Iris pigment epithelial cell (primary cell): ENCODE measurements at places on chromosomes 4 and X.
A peak's percentile ranks its signal among the peaks of the same experiment; 100 is the strongest.

GRCh38 chr4:10173037-10173753, 56.6 kb upstream of the WDR1 start:
- peak; percentile 20 for DNase-seq

- peak; percentile 81 for DNase-seq
Measured at GRCh38 chr4:22389240-22389870, 126.5 kb downstream of the ADGRA3 start.

GRCh38 chr4:121554382-121554781, 142.4 kb downstream of the ANXA5 start:
- DNase-seq = no peak

DNA sequence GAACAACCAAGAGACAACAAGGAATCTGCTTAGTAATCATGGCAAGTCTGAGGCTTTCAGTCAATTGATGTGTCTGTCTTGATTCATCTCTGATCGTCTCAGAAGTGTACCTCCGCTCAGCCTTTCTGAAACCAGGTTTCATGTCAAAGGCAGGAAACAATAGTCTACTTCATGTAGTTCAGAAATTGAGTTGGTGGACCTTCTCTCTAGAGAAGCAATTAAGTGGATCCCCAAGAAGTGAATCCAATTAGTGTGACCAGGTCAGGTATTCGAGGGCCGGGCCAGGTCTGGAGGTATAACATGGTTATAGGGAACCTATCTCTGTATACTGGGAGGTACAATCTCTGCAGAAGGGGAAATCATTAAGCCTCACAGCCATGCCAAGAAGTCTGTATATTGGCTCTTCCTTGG, 32.0 kb downstream of the DAPP1 start:
- DNase-seq = no peak

DNA sequence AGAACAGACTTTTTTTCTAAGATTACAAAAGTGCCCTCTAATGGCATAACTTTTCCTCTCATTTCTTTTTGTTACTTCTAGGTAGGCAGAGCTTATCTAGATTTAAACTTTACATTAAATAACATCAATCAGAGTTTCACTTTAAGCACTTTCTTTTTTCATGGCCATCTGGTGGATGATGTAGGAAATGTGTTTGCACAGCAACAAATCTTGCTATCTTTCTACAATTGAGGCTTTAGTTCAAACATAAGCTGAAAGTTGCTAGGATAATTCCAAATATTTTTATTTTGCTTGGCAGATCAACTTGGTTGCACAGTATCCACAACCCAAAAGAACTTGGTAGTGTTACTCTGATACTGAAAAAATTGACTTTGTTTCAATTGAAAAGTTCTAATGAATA, 22.0 kb downstream of the NDNF start:
- DNase-seq = peak; percentile 19

GRCh38 chr4:24979554-24979953, 51.2 kb downstream of the LGI2 start:
- DNase-seq = peak; percentile 7

- DNase-seq = peak; percentile 14
Measured at GRCh38 chr4:56906489-56907393, 959 bp upstream of the REST start.

GRCh38 chr4:11402192-11402591, 26.5 kb downstream of the HS3ST1 start:
- no peak for DNase-seq

GRCh38 chrX:84224741-84225140, 36.7 kb upstream of the RPS6KA6 start:
- no peak for DNase-seq

- DNase-seq = no peak
Measured at GRCh38 chr4:78166622-78167021, 109.5 kb downstream of the FRAS1 start.

DNA sequence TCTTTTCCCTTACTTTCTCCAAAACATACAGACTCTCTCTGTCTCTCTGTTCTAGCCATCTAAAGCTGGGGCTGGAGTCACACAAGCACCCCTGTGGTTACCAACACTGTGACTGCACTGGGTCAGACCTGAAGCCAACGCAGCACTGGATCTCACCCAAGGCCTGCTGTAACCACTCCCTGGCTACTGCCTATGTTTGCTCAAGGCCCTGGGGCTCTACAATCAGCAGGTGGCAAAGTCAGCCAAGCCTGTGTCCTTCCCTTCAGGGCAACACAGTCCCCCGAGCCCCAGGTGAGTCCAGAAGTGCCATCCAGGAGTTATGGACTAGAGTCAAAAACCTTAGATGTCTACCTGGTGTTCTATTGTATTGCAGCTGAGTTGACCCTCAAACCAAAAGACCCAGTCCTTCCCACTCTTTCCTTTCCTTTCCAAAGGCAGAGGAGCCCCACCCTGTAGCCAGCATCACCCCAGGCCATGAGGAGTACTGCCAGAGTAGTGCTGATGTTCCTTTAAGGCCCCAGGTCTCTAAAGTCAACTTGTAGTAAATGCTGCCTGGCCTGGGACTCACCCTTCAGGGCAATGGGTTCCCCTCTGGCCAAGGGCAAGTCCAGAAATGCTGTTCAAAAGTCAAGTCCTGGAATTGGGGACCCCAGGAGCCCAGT, 58.8 kb upstream of the RAP2C start:
- DNase-seq = no peak

DNA sequence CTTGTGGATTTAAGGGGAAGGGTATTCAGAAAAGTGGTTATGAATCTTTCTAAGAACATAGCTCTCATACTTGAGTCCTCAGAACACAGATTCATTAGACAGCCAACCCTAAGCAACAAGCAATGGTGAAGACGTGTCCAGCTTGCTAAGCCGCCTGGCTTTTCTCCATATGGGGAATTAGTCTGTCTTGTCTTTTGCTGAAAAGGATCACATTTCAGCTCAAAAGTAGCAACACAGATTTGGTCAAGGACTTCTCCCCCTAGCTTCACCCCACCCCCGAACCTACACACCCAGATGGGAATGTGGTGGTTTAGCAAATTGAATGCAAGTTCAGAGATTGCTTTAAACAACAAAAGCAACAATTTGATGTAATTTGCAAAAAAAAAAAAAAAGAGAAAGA, 103.3 kb upstream of the RASGEF1B start:
- peak; percentile 10 for DNase-seq

GRCh38 chrX:119503484-119503861, 35.2 kb downstream of the SLC25A5 start:
- peak; percentile 79 for DNase-seq

DNA sequence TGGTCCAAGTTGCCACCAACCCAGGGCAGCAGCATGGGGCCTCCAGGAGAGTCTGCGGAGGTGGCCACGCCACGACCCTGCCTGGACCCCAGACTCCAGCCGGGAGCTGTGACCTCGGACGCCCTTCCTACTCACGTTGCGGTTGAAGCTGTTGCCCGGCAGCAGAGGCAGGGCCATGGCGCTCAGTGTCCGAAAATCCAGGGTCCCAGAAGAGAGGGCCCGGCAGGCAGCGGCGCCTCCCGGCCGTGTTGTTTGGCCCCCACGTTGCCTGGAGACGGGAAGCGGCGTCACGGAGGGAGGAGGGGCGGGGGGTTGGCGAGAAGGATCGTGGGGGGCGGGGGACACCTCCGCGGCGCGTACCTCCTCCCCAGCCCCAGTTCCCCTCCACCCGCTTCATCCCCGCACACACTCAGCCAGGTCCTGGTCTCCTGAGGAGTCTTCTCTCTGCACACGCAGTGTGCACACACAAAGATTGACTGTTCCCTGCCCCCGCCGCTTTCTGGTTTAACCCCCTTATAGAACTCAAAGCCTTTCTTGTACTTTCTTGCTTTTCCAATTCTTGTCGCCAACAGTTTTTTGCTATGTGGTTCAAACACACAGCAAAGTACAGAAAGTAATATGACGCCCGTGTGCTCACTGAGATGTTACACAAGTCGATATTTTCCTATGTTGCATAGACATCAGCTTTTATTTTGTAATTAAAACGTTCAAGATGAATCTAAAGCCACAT, at the start of gene EFHC2:
Gene EFHC2 (minus strand): TSS at position 261 of the 730 bp plus-strand sequence. CDS start 84 bp downstream, at position 177.
- DNase-seq = peak; percentile 4

- DNase-seq = no peak
Measured at GRCh38 chr4:6076391-6076790, 58.2 kb upstream of the C4orf50 start.

GRCh38 chr4:41318839-41319530, 62.3 kb downstream of the UCHL1 start:
- peak; percentile 62 for DNase-seq

- peak; percentile 25 for DNase-seq
Measured at GRCh38 chr4:184596617-184597185, 52.5 kb downstream of the CASP3 start.

DNA sequence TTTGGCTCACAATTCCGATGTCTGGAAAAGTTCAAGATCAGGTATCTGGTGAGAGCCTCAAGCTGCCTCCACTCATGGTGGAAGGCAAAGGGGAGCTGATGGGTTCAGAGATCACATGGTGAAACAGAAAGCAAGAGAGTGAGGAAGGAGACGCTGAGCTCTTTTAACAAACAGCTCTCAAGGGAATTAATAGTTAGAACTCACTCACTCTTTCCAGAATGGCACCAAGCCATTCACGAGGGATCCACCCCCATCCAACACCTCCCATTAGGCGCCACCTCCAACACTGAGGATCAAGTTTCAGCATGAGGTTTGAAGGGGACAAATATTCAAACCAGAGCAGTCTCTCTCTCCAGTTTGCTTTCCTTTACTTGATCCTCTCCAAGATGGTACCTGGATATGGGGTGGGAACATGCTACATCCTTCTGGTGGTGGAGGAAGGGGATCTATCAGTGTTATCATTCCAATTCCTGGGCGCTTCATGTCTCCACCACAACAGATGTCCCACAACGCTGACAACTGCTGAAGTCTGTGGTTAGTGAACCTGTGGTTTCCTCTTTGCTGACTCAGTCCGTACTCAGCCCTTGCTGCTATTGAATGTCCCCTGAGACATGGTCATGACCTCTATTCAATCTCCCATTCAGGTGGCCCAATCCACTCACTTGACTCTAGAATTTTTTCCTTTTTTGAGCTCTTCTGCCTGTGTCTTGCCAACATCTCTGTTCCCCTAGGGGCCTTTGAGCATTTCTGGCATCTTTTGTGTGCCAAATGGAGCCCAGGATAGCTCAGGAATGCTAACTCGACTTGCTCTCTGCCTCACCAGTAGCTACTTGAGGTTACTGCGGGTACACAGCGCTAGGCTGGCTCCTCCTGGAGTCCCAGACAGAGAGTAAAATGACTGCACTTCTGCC, 395.2 kb downstream of the MID1IP1 start:
- DNase-seq = peak; percentile 25

- no peak for DNase-seq
Measured at GRCh38 chrX:9498236-9498635, 33.4 kb downstream of the TBL1X start.

GRCh38 chrX:126551725-126552312, 795 bp downstream of the DCAF12L1 start:
- DNase-seq = no peak

DNA sequence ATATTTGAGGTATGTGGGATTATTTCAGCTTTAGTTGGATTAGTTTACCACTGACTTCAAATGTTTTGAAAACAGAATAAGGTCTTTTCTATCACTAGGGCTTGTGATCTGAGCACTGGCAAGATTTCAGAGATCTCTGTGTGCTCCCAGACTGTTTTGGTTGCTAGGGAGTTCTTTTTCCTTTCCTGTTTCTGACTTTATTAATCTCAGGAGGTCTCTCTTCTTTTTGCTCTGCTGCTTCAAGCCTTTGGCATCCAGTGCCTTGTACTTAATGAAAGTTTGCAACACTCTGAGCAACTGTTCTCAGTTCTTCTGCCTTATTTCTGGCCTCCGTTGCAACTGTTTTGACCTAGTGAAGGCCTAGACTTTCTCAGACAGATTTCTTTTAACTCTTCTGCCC, 32.1 kb upstream of the PAQR3 start:
- no peak for DNase-seq

GRCh38 chr4:140423106-140423505, 4.3 kb downstream of the CLGN start:
- DNase-seq = peak; percentile 14

DNA sequence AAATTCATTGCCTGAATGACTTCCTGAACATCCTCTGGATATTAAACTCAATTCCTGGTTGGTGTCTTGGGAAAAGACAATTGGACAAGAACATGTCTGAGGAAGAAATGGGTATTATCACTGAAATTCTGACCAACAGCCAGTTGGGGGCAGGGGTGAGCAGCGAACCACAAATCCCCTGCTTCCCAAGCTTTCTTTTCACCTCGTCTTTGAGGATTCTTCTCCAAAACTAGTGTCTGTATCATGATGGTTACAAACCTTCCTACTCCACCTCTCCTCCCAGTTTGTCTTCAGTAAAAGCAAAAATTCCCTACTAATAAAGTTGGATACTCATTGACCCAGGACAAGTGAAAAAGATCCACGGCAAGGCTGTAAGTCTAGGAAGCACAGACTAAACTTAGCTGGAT, 48.3 kb upstream of the WDR1 start:
- peak; percentile 51 for DNase-seq

DNA sequence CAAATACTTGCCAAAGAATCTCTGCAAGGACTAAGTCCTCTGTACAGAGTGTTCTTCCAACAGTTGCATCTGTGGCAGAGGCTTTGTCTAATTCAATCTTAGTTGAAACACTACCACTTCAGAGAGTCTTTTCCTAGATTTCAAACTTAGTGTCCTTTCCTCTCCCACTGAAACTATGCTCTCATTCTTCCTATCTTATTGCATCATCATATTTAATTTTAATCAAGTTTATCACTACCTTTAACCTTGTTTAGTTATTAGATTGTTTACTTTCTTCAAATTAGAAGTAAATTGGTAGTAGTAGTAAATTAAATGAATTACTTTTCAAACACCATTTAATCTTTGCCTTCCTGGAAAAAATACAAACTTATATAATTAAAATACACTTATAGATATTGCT, 1082.3 kb upstream of the PABPC4L start:
- DNase-seq = no peak

DNA sequence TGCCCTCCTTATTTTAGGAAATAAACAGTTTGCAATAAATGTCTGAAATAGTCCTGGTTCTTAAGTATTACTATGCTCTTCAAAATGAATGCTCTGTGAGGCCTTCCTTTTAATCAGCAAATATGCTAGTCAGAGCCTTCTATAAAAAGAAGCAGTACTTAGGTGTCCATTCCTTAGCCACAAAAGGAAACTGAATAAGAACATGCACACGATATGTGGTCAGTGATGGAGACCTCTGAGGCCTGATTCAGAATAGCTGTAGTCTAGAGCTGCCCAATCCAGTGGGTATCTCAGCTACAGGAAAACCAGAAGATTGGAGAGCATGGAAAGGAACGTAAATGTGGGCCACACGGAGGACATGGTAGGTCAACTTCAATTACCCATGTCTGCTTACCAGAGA, 141.8 kb downstream of the RASL11B start:
- DNase-seq = no peak

- DNase-seq = no peak
Measured at GRCh38 chr4:119031218-119031617, 104.4 kb upstream of the MYOZ2 start.

- no peak for DNase-seq
Measured at GRCh38 chr4:164467493-164467892, 286.4 kb upstream of the SMIM31 start.

GRCh38 chrX:23031600-23031999, 31.8 kb downstream of the DDX53 start:
- no peak for DNase-seq

- no peak for DNase-seq
Measured at GRCh38 chr4:98245226-98245625, 16.0 kb upstream of the RAP1GDS1 start.

- no peak for DNase-seq
Measured at GRCh38 chrX:68646421-68646820, 1.0 kb upstream of the STARD8 start.

GRCh38 chrX:40201329-40201885, 103.6 kb upstream of the BCOR start:
- DNase-seq = no peak

GRCh38 chrX:115968436-115969252, 201.9 kb upstream of the AGTR2 start:
- peak; percentile 31 for DNase-seq

- no peak for DNase-seq
Measured at GRCh38 chrX:23953908-23954269, 46.1 kb downstream of the CXorf58 start.
